ENCODE measurements at places on chromosomes 4 and X.

DNA sequence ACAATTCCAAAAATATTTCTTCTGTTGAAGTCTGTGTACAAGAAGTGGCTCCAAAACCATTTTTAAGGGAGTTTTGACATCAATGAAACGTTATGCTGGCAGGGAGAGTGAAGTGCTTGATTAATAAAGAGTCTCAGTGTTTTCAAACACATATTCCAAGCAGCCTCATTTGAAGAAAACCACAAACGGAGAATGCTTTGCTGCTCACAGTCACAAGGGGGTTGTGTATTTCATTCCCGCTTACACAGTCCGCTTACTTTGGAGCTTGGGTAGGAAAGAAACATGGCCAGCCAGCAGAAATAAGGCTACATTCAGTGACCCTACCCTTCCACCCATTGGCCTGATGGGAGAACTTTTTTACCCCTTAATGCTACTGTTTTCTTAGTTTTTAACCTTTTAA lies 586.2 kb downstream of the RAB28 start:
- no peak for DNase-seq

DNA sequence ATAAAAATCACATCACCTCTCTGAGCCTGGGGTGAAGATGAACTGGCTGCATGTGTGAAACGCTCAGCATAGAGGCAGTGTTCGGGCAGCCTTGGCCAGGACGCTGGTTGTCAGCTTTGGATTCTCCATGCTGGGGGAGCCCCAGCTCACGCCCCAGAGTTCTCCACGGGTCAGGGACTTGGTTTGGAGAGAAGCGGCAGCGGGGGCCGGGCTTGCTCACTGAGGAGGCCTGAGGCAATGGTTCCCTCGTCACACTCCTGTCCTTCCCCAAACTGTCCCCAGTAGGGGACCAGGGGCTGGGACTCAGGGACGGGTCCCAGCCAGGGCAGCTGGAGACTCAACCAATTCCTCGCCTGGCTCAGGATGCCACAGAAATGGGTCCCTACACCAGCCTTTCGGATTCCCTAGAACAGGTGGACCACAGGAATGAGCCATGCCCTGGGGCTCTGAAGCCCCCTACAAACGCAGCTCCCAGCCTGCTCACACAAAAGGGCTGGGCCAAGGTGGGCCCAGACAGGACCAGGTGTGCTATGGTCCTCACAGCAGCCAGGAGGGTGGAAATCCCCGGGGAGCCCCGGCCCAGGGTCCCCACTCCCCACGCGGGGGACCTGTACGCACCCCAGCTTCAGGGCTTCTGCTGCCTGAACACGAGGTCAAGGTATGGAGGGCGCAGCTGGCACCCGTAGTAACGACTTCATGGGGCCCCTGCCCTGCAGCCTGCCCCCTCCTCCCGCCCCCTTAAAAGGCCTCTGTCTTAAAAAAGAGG lies 1.4 kb downstream of the MXD4 start:
- peak; percentile 35 for DNase-seq

GRCh38 chr4:44771789-44772188 lies 45.4 kb upstream of the GNPDA2 start:
- no peak for DNase-seq

GRCh38 chr4:129748991-129749390 lies 653.0 kb downstream of the C4orf33 start:
- DNase-seq = no peak

GRCh38 chr4:42396361-42396751 lies 932 bp upstream of the SHISA3 start:
- DNase-seq = no peak

DNA sequence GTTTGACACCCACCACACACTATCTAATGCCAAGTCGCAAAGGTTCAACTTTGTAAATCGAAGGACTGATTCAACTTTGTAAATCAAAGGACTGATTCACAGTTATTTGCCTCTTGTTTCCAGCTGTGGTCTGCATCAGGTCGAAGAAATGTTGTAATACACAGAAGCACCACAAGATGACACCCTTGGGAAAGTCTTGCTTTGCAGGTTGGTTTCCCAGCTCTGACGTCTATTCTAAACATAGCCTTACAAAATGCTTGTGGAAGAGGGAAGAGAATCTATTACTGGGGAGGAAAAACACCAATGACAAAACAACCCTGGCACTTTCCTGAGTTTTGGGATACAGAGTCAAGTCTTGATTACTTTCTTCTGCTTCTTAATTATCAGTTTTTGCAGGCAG lies 35.3 kb downstream of the SUPT20HL1 start:
- DNase-seq = no peak
